ENCODE measurements at places on chromosomes 7 and 10.

DNA sequence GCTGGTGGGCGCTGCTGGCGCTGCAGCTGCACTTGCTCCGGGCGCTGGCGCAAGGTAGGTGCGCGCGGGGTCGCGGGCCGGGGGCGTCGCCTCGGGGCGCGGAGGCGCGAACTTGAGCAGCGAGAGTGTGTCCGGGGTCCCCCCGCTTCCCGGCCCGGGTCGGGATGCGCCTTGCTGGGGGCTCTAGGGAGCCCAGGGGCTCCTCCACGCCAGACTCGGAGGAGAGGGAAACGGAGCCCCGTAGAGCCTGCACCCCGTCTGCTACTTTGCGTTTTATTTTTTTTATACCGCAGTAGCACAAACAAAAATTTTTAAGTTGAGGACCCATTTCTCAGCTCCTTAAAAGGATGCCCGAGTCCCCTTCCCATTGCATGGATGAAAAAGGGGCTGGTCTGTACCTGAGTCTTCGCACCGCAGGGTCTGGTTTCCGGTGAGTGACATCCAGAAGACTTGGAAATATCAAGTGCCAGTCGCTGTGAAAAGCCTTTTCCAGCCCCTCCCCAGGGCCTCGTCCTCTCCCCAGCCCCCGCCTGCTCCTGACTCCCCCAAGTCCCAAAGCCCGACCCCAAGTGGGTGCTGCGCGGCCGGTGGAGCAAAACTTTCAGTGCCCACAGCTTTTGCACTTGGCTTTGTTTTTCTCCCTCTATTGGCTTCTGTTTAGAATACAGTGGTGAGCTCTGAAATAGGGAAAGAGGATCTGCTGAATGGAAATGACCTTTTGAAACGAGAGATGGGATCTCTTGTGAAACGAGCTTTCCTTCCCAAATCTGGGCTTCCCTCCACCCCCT, 973 bp downstream of the SDK1 start:
- DNase-seq, result no peak

GRCh38 chr7:24133691-24134090, 150.3 kb upstream of the NPY start:
- no peak for DNase-seq

DNA sequence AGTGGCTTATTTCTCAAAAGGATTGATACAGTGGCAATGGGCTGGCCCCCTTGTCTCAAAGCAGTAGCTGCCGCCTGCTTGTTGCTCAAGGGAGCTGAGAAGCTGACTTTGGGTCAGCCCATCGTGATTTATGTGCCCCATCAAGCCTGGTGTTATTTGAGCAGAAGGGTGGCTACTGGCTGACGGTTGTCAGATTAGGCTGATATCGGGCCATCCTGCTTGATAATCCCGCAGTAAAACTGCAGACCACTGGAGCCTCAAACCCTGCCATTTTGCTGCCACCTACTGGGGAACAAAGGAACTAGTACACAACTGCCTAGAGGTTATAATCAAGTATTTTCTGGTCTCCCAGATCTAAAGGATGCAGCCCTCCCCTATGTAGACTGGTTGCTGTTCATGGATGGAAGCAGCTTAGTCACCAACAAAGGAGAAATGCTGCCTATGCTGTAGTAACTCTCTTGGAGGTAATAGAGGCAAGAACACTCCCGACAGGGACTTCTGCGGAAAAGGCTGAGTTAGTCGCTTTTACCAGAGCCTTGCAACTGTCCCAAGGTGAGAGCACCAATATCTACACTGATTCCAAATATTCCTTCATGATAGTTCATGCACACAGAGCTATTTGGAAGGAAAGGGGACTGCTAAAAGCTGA, 65.9 kb upstream of the ZNF92 start:
- DNase-seq, result peak; percentile 19

DNA sequence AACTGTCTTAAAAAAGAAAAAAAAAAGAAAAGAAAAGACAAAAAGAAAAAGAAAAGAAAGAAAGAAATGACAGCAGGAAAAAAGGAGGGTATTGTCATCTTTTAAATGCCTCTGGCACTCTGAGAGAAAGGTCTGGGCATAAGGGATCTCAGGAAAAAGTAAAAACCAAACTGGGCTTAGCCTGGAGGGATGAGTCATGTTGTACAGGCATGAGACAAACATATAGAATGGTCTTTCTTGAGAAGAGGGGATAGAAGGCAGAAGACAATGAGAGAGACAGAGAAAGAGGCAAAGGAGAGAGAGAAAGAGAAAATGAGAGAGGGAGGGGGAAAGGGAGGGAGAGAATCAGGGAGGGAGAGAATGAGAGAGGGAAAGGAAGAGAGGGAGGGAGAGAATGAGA, 32.3 kb upstream of the KCNMA1 start:
- DNase-seq, result no peak

DNA sequence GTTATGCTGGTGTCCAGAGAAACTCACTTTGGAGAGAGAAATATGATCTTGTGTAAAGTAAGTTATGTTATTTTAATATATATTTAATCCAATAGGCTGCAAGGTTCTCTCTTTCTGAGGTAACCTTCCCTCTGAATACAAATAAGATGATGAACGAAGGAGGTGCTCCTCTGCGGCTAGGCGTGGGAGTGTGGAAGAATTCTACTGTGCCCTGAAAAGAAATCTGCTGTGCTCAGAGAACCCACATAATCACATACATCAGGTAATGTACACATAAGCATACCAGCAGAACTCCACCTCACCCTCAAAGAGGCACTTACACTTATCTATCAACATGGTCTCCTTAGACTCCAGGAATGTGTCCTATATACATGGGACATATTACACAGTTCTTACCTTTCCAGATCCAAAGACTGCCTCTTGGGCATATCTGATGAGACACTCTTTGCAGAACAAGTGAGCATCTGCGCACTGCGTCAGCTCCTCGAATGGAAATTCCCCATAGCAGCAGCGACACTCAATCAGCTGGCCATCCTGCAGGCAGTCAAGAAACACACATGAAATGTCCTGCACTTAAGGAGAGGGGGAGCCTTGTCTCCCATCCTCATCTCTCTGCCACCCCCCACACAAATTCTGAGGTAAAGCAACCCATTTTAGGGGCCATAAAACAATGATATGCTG, 66.7 kb downstream of the RNF216 start:
- DNase-seq, result no peak

GRCh38 chr7:135761751-135762488, 13.3 kb upstream of the FAM180A start:
- DNase-seq, result no peak

- no peak for DNase-seq
Observed at GRCh38 chr7:34070511-34071323, 165.4 kb downstream of the BMPER start.

DNA sequence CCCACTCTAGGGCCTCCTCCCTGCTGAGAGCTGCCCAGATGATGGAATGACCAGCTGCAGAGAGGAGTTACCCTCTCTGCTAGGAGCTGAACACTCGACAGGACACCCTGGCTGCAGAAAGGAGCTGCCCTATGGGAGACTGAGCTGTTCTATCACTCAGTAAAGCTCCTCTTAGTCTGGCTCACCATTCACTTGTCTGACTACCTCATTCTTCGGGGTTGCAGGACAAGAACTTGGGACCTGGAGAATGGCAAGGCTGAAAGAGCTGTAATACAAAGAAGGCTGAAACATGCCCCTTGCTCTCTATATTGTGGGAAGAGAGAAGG, 30.5 kb downstream of the CRTAC1 start:
- DNase-seq, result no peak

DNA sequence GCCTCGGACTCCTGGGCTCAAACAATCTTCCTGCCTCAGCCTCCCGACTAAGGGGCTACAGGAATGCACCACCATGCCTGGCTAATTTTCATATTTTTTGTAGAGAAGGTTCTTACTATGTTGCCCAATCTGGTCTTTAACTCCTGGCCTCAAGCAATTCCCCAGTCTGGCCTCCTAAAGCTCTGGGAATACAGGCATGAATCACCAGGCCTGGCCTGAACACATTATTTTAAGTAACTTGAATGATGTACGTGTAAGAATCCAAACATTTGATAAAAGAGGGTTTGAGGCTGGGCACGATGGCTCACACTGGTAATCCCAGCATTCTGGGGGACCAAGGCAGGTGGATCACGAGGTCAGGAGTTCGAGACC, 13.0 kb upstream of the BAMBI start:
- DNase-seq, result peak; percentile 58

GRCh38 chr10:44979281-44980191, 927 bp upstream of the DEPP1 start:
- DNase-seq, result no peak

- DNase-seq, result no peak
Observed at GRCh38 chr10:93461807-93462178, 20.3 kb downstream of the MYOF start.

- no peak for DNase-seq
Observed at GRCh38 chr7:155971180-155971770, 159.0 kb upstream of the SHH start.

- DNase-seq, result no peak
Observed at GRCh38 chr7:30652698-30653641, 29.3 kb downstream of the CRHR2 start.

DNA sequence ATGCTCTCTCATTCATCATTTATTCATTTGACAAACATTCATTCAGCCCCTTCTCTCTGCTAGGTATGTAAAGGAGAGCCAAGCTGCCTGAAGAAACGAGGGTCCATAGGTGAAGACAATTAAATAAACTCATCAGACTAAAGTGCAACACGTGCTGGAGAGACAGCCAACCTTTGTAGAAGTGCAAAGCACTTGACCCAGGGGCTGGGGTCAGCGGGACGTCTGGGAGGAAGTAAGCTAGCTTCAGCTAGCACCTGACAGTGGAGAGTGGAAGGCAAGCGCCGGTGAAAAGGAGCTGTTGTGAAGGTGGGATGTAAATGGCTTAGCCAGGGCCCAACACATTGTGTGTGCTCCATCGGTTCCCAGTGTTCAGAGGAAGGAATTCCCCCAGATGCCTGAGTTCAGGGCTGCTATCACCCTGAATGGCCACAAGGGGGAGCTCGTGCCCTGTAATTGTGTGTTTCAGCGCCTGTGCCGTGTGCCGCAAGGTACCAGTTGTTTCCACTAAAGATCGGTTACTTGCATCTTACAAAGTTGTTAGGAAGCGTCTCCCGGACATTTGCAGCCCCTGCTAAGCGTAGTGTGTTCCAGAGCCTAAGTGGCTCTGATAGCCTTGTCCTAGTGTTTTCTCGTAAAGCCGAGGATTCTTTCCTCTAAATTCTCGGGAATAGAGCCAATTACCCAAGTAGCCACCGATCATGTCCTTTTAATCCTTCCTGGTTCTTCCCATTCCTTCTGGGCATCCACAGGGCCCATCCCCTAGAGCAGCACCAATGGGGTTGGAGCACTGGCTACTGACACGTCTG, 30.6 kb downstream of the TLX1 start:
- DNase-seq, result peak; percentile 15

GRCh38 chr7:27091941-27092818, 3.6 kb downstream of the HOXA1 start:
- DNase-seq, result no peak

- DNase-seq, result no peak
Observed at GRCh38 chr7:100155553-100156317, 2.8 kb downstream of the TRAPPC14 start.

- no peak for DNase-seq
Observed at GRCh38 chr7:22821702-22822485, 755 bp downstream of the TOMM7 start.

DNA sequence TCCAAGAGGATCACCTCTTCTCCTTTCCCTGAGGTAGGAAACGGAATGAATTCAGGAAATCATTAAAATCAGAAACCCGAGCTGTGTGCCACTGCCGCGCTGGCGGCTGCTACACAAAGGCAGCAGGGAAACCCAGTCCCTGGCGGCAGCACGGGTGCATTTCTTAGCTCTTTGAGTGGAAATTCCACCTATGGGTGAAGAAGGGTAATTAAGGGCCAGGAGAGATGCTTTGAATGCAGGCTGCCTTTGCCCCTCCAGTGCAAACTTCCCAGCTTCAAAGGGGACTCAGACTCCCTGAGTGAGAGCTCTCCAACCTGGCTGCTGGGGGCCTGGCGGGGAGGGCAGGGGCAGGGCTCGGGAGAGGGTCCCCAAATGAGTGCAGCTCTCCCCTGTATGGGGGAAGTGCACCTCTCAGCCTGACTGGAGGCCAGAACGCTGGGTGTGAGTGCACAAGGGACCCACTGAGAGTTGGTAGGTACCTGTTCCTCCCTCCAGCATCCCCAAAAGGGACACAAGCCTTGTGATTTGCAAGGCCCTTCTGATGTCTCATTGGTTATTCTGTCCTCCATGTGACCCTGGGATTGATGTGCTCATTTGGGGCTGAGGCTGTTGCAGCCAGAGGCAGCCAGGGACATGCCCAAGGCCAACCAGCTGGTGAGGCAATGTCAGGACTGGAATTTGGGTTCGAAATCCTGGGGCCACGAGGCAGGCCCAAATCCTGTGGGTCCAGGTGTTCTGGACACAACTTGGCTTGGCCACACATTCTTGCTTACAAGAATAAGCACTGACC, 16.3 kb upstream of the ZMIZ1 start:
- no peak for DNase-seq

- no peak for DNase-seq
Observed at GRCh38 chr10:4684434-4684833, 141.6 kb upstream of the AKR1E2 start.

- DNase-seq, result no peak
Observed at GRCh38 chr10:81065474-81065873, 527.8 kb downstream of the SH2D4B start.

- no peak for DNase-seq
Observed at GRCh38 chr10:72011468-72011867, 47.3 kb downstream of the CHST3 start.

DNA sequence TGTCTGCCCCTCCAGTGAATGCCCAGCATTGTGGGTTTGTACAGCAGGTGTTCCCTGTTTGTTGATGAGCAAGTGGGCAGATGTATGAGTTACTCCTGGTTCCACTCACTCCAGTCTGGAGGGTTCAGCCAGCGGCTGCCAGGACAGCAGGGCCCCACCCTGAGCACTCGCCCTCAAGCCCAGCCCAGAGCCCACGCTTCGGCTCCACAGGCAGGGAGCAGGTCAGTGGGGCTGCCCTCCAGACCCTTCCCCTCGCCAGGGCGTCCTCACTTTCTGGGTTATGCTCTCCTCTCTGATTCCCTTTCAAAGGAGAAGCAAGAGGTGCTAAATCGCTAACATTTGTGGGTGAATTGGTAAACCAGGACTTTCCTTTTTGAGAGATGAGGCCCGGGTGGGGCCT, 4.8 kb upstream of the VIPR2 start:
- DNase-seq, result no peak

GRCh38 chr10:104349623-104350126, 4.0 kb upstream of the CFAP58 start:
- DNase-seq, result peak; percentile 74

- no peak for DNase-seq
Observed at GRCh38 chr10:120423431-120424197, 33.4 kb upstream of the PLPP4 start.

- no peak for DNase-seq
Observed at GRCh38 chr7:27947586-27948278, 207.8 kb downstream of the TAX1BP1 start.

DNA sequence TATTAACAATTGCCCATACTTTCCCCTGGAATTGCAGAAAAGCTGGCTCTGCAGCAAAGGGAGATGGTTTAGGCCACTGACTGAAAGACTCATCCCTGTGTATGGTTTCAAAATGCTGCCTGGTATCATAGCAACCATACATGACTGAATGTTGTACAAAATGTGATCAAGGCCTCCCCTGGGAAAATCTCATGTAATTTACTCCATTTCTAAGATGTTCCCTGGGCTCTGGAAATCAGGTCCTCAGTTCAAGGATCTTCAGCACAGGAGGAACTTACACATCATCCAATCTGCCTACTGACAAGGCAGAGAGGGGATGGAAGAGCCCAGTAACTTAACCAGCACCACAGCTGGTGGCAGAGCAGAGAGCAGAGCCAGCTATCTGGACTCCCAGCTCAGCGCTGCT, 111.8 kb downstream of the JAZF1 start:
- DNase-seq, result peak; percentile 83

Measured in skeletal muscle cell (primary cell).